ENCODE measurements at places on chromosomes 2 and 18. TPM values are rescaled to one million over a fixed set of nuclear protein-coding genes. Genes with fewer than 3 reads are reported as not detected.

DNA sequence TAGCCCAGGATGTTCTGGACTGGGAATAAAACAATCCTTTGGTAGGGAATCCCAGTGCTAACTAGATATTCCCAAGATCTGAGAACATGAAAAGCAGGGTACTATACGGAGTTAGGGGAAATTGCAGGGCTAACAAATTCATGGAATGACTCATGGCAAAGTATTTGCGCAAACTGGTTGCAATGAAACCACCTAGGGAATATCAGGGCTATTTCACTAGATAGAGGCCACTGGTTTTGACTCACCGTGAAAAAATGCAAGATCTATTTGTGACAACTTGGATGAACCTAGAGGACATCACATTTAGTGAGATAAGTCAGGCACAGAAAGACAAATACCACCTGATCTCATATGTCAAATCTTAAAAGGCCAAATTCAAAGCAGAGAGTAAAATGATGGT, 233.3 kb downstream of the MBD2 start:
- no peak overlapping the region for H3K4me3 ChIP-seq
- no peaks in the 10 kb centered on the region for H3K4me1 ChIP-seq
- no peak for DNase-seq
- H3K27ac ChIP-seq = no peak overlapping the region

KCNE4 gene
- not detected for total RNA-seq

SPP2 gene
- not detected for total RNA-seq

DNA sequence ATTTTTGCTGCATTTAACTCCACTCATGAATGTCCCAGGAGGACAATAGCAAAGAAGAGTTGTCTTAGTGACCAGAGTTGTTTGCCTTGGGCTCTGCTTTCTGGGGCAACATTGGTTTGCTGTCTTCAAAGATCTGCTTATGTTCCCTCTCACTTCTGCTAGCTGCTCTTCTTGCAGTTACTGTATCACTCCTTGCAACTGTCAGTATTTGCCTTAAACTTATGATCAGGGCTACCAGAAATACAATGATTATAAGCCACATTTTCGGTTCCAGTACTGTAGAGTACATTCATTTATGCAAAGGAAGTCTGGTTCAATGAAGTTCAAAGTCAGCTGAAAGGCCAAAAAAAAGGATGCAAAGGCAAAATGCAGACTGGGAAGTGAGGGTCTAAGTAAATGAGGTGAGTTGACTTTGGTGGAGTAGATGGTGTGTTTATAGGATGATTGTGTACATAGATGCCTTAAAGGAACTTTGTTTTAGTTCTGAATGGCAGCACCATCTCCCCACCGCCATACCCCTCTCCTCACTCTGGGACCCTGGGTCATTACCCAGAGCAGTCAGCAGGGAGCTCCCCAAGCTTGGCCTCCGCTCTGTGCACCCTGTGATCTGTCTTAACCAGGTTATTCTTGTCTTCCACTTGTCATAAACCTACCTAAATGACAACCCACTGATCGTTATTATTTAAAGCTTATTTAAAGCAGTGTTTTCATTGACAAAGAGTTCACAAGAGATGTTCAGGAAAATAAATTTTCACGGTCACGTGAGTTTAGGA, 236.0 kb downstream of the DOK6 start:
- H3K27me3 ChIP-seq = peaks cover 8% of the 10 kb centered on the region
- peaks cover 3% of the 10 kb centered on the region for H3K4me1 ChIP-seq
- no peak for DNase-seq

MSTN gene
- 0.10 TPM for total RNA-seq

GRCh38 chr18:36660311-36660710, 168.5 kb downstream of the TPGS2 start:
- H3K36me3 ChIP-seq = no peaks in the 10 kb centered on the region
- no peak overlapping the region for H3K4me3 ChIP-seq
- H3K27me3 ChIP-seq = peaks cover 13% of the 10 kb centered on the region
- H3K27ac ChIP-seq = no peak overlapping the region
- DNase-seq = no peak

DNA sequence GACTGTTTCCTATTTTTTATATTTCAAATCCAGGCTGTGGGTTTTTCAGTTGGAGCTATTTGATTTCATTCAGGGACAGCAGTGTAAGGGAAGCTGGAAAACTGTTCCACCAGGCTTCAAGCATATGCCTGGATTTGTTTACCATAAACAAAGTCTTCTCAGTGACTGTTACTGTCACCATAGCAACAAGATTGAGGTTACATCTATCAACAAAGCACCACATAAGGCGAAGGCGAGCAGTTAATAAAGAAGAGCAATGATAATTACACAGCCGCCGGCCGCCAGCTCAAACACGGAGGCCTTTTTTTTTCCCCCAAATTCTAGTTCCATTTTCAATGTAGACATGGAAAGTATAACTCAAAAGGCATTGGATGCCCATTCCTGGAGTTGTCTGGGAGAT, 553.7 kb upstream of the SYT4 start:
- H3K27me3 ChIP-seq = no peaks in the 10 kb centered on the region
- no peaks in the 10 kb centered on the region for H3K4me1 ChIP-seq
- H3K27ac ChIP-seq = no peak overlapping the region
- DNase-seq = no peak
- H3K36me3 ChIP-seq = no peaks in the 10 kb centered on the region

DNA sequence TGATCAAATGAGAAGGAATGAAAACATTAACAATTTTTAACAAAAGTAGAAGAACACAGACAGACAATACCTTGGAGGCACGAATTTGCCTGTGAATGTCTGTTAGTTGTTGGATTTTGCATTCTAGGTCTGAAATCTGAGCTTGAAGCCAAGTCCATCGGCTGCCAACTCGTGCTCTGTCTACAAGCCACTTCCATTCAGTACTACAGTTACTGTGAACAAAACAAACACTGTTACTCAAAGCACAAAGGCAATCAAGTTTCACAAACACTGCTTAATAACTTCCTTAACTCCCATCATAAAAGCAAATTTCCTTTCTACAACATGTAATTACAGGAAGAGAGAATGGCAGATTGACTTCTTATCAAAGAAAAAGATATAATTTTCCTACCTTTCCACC, 42.2 kb downstream of the KANSL1L start:
- no peaks in the 10 kb centered on the region for H3K27me3 ChIP-seq
- no peak for DNase-seq
- no peak overlapping the region for H3K4me3 ChIP-seq
- peaks cover 4% of the 10 kb centered on the region for H3K4me1 ChIP-seq
- no peak overlapping the region for H3K27ac ChIP-seq

GRCh38 chr18:2777241-2777640, 69.6 kb upstream of the EMILIN2 start:
- H3K27ac ChIP-seq = no peak overlapping the region
- no peak for DNase-seq
- peak overlapping the region; percentile 12 for H3K4me3 ChIP-seq
- no peaks in the 10 kb centered on the region for H3K27me3 ChIP-seq

DNA sequence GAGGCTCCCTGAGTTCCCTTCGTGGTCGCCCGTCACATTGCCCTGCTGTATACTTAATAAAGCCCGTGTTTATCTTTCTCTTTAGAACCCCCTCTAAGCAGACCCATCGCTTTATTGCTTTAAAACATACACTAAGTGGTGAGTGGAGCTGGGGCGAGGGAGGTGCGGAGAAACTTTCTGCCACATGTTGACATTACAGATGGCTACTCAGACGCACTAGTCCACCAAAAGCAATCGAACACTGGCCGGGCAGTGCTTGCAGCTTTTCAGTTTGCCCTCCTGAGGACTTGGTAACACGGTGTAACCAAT, 859 bp upstream of the COLEC12 start:
- no peak overlapping the region for H3K4me3 ChIP-seq
- no peak for DNase-seq
- no peak overlapping the region for H3K27ac ChIP-seq
- H3K4me1 ChIP-seq = peaks cover 4% of the 10 kb centered on the region
- peaks cover 41% of the 10 kb centered on the region for H3K27me3 ChIP-seq
- H3K36me3 ChIP-seq = no peaks in the 10 kb centered on the region

SNRNP200 gene
- total RNA-seq = 224 TPM

DNA sequence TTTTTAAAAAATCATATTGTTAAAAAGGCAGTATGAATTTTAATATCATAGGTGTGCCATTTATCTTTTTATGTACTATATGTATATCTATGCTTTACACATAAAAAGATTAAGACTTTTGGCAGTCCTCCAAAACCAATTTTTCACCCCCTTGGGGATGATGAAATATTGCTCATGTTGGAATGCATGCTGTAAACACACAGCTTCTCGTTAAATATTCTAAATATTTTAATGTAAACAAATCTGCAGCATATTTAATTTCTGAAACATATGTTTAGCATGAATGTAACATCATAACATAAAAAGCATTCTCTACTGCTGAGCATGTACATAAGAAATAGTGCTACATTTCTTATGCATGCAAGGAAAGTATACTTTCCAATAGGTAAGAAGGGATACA, 484.3 kb upstream of the LRATD1 start:
- no peaks in the 10 kb centered on the region for H3K4me1 ChIP-seq
- H3K36me3 ChIP-seq = no peaks in the 10 kb centered on the region
- no peak overlapping the region for H3K27ac ChIP-seq
- DNase-seq = no peak
- H3K4me3 ChIP-seq = no peak overlapping the region

TNFRSF11A gene
- 3.1 TPM for total RNA-seq

DNA sequence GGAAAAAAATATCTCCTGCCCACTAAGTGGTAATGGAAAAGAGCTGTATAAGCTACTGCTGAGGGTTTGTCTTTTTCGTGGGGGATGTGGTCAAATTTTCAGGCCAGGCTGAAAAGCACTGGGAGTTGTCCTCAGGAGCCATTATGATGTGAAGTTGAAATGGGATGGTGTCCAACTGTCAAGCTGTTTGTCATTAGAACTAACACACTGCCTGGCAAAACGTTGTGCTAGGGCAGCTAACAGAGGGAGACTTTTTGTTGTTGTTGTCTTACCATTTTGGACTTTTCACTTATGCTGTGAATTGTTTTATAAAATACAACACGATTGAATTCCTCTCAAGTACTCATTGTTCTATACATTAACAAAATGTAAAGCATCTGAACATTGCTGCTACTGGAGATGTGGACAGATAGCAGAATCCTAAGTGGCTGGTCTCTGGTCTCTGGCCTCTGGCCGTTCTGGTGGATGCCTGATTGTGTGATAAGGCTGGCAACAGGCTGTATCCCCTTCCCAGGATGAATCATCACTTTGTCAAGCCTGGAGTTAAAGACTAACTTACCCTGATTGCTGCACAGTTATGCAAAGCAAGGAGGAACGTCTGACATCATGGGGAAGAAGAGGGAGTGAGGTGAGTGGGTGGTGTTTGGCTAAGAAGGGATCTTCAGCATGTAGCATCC, 2.3 kb downstream of the MYO1B start:
- peaks cover 8% of the 10 kb centered on the region for H3K4me1 ChIP-seq
- DNase-seq = no peak
- no peak overlapping the region for H3K4me3 ChIP-seq
- H3K27me3 ChIP-seq = peaks cover 40% of the 10 kb centered on the region

- H3K27me3 ChIP-seq = peaks cover 29% of the 10 kb centered on the region
- H3K4me3 ChIP-seq = no peak overlapping the region
- H3K27ac ChIP-seq = peak overlapping the region; percentile 78
- H3K4me1 ChIP-seq = peaks cover 31% of the 10 kb centered on the region
- DNase-seq = no peak
Observed at GRCh38 chr2:7428454-7429204, 511.4 kb downstream of the RNF144A start.

- DNase-seq = no peak
- peak overlapping the region; percentile 49 for H3K27ac ChIP-seq
- H3K27me3 ChIP-seq = no peaks in the 10 kb centered on the region
- peaks cover 6% of the 10 kb centered on the region for H3K36me3 ChIP-seq
Observed at GRCh38 chr2:143473820-143474219, 344.6 kb downstream of the ARHGAP15 start.

GRCh38 chr2:36356298-36356989, 866 bp downstream of the CRIM1 start:
- no peak overlapping the region for H3K27ac ChIP-seq
- H3K27me3 ChIP-seq = peaks cover 45% of the 10 kb centered on the region
- DNase-seq = no peak
- H3K4me3 ChIP-seq = peak overlapping the region; percentile 93
- H3K4me1 ChIP-seq = peaks cover 23% of the 10 kb centered on the region

DNA sequence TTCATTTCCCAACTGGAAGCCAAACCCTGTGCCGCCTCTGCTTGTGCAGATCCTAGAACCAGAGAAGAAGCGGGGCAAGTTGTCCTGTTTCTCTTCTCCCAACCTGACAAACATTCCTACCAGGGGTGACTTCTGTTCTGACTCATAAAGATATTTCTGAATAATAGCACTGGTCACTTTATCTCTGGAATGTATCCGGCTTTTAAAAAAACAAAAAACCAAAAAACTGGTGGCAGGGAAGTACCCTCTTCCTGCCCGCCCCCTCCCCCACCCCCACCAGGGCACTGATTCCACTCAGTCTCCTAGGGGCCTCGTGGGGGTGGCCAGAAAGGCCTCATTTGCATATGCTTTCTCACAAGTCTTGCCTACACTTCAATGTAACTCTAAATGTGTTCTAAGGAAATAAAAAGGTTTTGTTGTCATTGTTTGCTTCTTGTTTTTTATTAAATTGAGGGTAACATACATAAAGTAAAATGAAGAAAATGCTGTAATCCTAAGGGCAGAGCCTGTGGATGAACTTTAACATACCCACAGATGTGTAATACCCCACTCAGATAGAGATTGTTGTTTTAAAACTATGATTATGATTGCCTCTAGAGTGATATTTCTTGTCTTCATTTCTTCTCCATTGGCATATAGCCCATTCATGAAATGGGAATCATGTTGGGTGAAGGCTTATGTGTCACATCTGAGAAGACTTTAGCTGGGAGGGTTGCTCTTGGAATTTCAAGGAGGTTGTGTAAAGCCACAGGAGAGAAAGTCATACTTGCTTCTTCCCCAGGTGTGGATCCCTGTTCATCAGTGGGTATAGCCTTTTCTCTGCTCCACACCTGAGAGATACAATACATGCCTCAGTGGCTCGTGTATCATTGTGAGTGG, 5.3 kb upstream of the FOSL2 start:
- H3K4me3 ChIP-seq = no peak overlapping the region
- no peaks in the 10 kb centered on the region for H3K36me3 ChIP-seq
- no peak overlapping the region for H3K27ac ChIP-seq

- peaks cover 2% of the 10 kb centered on the region for H3K36me3 ChIP-seq
- no peak for DNase-seq
- H3K27ac ChIP-seq = no peak overlapping the region
Observed at GRCh38 chr2:88136817-88137216, 9.0 kb upstream of the FABP1 start.

- no peaks in the 10 kb centered on the region for H3K4me1 ChIP-seq
- no peak for DNase-seq
- H3K27ac ChIP-seq = no peak overlapping the region
- H3K27me3 ChIP-seq = no peaks in the 10 kb centered on the region
- H3K36me3 ChIP-seq = no peaks in the 10 kb centered on the region
Observed at GRCh38 chr18:65754121-65754520, 3.3 kb downstream of the CDH7 start.

- no peak for DNase-seq
- no peak overlapping the region for H3K27ac ChIP-seq
- peaks cover 3% of the 10 kb centered on the region for H3K36me3 ChIP-seq
Observed at GRCh38 chr2:46925474-46926351, 10.1 kb upstream of the MCFD2 start.

CD302 gene
- total RNA-seq = 3.0 TPM

ARHGEF33 gene
- total RNA-seq = not detected
